ENCODE measurements at places on chromosomes 7 and 10.

- no peak for DNase-seq
Observed at GRCh38 chr7:103990991-103991390, 1.5 kb upstream of the RELN start.

DNA sequence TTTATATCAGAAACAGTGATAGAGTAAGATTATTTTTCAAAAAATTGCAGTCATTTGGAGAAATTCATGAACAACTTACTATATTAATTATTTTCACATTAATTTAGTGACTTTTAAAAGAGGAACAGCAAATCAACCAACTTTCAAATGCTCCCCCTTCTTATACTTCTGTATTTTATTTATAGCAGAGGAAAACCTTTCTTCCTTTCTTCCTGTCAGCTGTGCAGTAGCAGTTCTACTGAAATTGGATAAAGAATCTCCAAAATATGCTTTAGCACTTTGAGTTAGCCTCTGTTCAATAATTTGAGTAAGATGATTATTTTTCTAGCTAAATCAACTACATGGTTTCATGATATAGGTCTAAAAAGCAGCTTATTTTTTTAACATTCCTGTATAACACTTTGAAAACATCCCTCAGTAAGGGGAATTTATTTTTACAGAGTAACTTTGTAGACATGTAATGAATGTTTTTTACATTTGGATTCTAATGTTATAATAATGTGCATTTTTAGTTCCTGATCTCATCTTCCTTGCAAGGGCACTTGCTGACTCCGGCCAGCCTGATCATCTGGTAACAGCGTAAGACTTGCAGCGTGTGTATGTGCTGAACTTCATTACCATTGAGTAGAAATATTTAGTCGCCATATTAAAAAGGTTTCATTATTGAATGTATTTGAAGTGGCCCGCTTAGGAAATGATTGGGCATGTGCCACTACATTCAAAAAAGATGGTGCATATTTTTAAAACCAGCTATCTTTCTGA lies 158.3 kb upstream of the HDAC9 start:
- DNase-seq, result no peak

GRCh38 chr10:11042357-11042756 lies 24.7 kb downstream of the CELF2 start:
- DNase-seq, result no peak

DNA sequence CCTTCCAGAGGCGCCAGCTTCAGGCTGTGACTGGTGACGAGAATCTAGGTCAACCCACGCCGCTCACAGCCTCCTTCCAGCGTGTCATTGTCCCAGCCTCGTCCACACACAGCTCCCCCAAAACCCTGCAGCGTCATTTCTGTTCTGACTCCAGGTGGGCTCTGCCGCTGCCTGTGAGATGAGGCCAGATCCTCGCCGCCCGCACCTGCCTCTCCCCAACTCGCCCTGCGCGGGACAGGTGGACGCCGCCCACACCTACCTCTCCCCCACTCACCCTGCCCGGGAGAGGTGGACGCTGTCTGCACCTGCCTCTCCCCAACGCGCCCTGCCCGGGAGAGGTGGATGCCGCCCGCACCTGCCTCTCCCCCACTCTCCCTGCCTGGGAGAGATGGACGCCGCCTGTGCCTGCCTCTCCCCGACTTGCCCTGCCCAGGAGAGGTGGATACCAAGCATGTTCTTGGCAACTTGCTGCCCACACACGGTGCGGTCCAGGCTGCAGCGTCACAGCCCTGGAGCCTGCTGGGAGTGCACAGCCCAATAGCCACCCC lies 32.0 kb upstream of the CFAP46 start:
- no peak for DNase-seq

Measured in CD4-positive, alpha-beta T cell treated with Interleukin-4 for 4 hours (primary cell).